ENCODE measurements at places on chromosomes 6 and 20. TPM values are rescaled to one million over a fixed set of nuclear protein-coding genes. Genes with fewer than 3 reads are reported as not detected.

- H3K27ac ChIP-seq = no peak overlapping the region
- no peaks in the 10 kb centered on the region for H3K27me3 ChIP-seq
- no peaks in the 10 kb centered on the region for H3K36me3 ChIP-seq
- ATAC-seq = no peak
- no peak overlapping the region for H3K4me3 ChIP-seq
These were observed 39.2 kb upstream of the CENPW start for GRCh38 chr6:126300735-126301134.

The DNAJC5 gene
- total RNA-seq = 48.5 TPM

DNA sequence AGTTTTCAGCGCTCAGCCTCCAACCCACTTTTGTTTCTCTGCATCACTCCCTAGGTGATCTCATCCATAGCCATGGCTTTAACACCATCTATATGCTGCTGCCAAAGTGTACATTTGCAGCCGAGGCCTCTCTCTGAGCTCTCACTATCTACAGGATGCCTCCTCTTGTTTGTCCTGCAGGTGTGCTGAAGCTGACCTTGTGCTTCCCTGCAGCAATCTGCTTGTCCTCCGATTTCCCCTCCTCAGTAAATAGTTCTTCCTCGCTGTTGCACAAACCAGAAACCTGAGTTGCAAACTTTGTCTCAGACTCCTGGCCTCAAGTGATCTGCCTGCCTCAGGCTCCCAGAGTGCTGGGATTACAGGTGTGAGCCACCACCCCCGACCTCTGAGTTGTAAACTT, 3.7 kb upstream of the TXNDC5 start:
- ATAC-seq = no peak
- no peak overlapping the region for H3K4me3 ChIP-seq
- no peaks in the 10 kb centered on the region for H3K36me3 ChIP-seq
- H3K4me1 ChIP-seq = peaks cover 15% of the 10 kb centered on the region
- no peaks in the 10 kb centered on the region for H3K27me3 ChIP-seq

- H3K4me3 ChIP-seq = no peak overlapping the region
- ATAC-seq = no peak
- H3K4me1 ChIP-seq = no peaks in the 10 kb centered on the region
- no peak overlapping the region for H3K27ac ChIP-seq
These were observed 53.2 kb downstream of the PPP1R14C start for GRCh38 chr6:150195996-150196417.

- no peak overlapping the region for H3K27ac ChIP-seq
- no peaks in the 10 kb centered on the region for H3K36me3 ChIP-seq
- H3K4me1 ChIP-seq = no peaks in the 10 kb centered on the region
- H3K27me3 ChIP-seq = no peaks in the 10 kb centered on the region
- H3K4me3 ChIP-seq = no peak overlapping the region
These were observed 64.6 kb downstream of the RWDD2A start for GRCh38 chr6:83257791-83258190.

The CAGE1 gene
- not detected for total RNA-seq

The MCCD1 gene
- not detected for total RNA-seq

- H3K27me3 ChIP-seq = no peaks in the 10 kb centered on the region
- peaks cover 61% of the 10 kb centered on the region for H3K4me1 ChIP-seq
- ATAC-seq = no peak
- H3K36me3 ChIP-seq = no peaks in the 10 kb centered on the region
- H3K4me3 ChIP-seq = no peak overlapping the region
These were observed 117.9 kb downstream of the JARID2 start for GRCh38 chr6:15363523-15364400.

The LY6G6C gene
- not detected for total RNA-seq

- no peaks in the 10 kb centered on the region for H3K4me1 ChIP-seq
- peak overlapping the region; percentile 77 for H3K4me3 ChIP-seq
- H3K27me3 ChIP-seq = peaks cover 51% of the 10 kb centered on the region
- peak overlapping the region; percentile 85 for H3K27ac ChIP-seq
- H3K36me3 ChIP-seq = peaks cover 4% of the 10 kb centered on the region
- ATAC-seq = peak; percentile 16
These were observed 138.0 kb downstream of the HFE start for GRCh38 chr6:26224940-26225847.

The HDGFL1 gene
- total RNA-seq = not detected

DNA sequence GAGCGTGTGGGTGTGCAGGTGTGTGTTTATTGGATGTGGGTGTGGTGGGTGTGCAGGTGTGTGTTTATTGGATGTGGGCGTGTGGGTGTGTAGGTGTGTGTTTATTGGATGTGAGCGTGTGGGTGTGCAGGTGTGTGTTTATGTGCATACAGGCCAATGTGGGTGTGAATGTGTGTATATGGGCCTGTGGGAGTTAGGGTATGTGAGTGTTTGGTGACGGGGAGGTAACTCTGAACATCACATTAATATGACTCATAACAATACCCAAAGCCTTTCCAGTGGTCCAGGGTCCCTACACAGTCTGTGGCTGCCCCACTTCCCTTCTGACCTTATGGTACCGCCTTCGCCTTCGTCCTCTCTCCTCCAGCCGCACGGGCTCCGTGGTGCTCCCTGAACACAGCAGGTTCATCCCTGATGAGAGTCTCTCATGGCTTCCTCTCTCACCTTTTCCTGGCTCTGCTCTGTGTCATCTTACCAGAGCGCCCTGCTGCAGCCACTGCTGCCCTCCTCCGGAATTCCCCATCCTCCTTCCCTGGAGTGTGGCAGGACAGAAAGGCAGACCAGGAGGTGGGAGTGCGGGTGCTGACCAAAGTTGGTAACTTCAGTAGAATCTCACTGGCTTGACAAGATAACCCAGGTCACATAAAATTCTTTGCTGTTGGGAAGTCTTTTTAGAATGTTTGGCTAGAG, 80.0 kb downstream of the SLC2A10 start:
- no peaks in the 10 kb centered on the region for H3K36me3 ChIP-seq
- H3K27me3 ChIP-seq = peaks cover 77% of the 10 kb centered on the region
- H3K4me1 ChIP-seq = no peaks in the 10 kb centered on the region
